HepG2 (cell line): ENCODE measurements at places on chromosomes 11 and 22.

DNA sequence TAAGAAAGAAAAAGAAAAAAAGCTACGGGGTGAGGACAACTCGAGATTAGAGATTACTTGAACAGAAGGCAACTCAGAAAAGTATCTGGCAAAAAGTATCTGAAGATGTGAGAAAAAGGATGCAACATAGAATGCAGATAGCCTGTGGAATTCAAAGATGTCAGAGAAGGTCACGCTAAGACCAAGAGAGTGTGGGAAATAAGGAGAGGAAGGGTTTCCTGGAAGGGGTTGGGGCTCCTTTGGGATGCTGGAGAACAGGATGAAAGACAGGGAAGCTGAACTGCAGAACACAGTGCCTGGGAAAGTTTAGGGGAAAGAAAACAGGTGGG lies 1.2 kb downstream of the GUCY1A2 start:
- no peak overlapping the region for H3K27ac ChIP-seq
- H3K4me1 ChIP-seq, result peaks cover 13% of the 10 kb centered on the region

DNA sequence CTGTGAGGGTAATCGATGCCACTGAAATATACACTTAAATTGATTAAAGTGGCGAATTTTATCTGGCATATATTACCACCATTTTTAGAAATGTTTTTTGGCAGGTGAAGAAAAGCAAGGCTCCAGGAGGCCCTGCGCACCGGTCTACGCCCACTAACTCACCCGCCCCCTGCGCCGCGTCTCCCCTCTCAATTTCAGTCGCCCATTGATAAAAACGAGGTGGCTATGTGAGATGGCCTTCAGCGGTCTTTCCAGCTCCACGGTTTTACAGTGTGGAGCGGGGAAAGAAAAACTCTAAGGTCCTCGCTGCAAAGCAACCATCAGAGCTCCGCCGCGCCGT lies 602 bp upstream of the AQP11 start:
- H3K4me3 ChIP-seq, result peak overlapping the region; percentile 68
- no peaks in the 10 kb centered on the region for H3K27me3 ChIP-seq
- peak overlapping the region; percentile 90 for H3K27ac ChIP-seq
- no peak for DNase-seq
- H3K4me1 ChIP-seq, result peaks cover 42% of the 10 kb centered on the region

GRCh38 chr11:130369141-130369691 lies 54.5 kb upstream of the ZBTB44 start:
- no peaks in the 10 kb centered on the region for H3K36me3 ChIP-seq
- DNase-seq, result no peak
- no peaks in the 10 kb centered on the region for H3K4me1 ChIP-seq

- no peak overlapping the region for H3K4me3 ChIP-seq
- no peaks in the 10 kb centered on the region for H3K27me3 ChIP-seq
- no peak for DNase-seq
- H3K4me1 ChIP-seq, result peaks cover 19% of the 10 kb centered on the region
Measured at GRCh38 chr22:31098632-31099110, 8.7 kb downstream of the SELENOM start.

DNA sequence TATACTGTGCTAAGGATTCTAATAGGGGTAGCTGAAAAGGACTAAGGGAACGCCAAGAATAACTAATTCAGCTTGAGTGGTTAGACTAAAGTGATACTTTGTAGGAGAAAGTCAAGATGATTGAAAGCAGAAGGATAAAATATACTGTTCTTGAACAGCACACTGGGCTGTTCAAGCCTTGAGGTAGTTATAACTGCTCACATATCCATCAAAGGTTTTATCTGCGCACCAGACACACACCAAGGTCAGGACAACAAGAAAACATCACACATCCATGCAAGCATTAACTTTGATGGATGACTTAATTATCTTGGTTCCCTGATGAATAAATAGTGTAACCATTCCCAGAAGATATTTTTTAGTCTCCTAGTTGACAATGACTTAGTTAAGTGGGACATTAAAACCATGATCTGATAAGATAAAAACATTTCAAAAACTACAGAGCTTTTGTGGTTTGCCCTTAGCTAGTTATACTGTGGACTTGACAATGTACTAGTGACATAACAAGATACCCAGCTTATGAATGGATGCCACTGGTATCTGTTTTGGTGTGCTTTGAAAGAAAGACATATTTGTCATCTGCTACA lies 728.9 kb downstream of the JRKL start:
- no peak overlapping the region for H3K27ac ChIP-seq
- no peaks in the 10 kb centered on the region for H3K4me1 ChIP-seq
- no peak overlapping the region for H3K4me3 ChIP-seq
- H3K36me3 ChIP-seq, result no peaks in the 10 kb centered on the region

DNA sequence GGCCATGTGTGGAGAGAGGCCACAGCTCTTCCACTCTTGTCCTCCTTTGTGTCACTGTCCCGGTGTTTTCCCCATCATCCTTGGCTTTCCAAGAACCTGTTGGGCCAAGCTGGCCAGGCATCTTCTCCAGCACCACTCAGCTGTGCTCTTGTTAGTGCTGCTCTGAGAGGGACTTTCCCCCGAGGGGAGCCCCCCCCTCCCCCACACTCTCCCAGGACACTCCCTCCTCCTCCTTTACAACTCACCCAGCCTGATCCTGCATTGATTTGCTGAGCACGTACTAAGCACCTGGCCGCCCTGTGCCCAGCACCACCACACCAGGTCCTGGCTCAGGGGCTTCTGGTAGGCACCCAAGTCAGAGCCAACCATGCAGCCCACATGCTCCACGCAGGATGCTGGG lies 13.2 kb downstream of the TP53AIP1 start:
- no peak for DNase-seq
- no peaks in the 10 kb centered on the region for H3K36me3 ChIP-seq
- no peak overlapping the region for H3K4me3 ChIP-seq

GRCh38 chr22:30479981-30480380 lies 8.2 kb upstream of the SEC14L3 start:
- no peaks in the 10 kb centered on the region for H3K4me1 ChIP-seq
- no peak for DNase-seq
- H3K27me3 ChIP-seq, result peaks cover 2% of the 10 kb centered on the region
- H3K4me3 ChIP-seq, result no peak overlapping the region

GRCh38 chr22:31361743-31362142 lies 15.6 kb upstream of the PATZ1 start:
- no peaks in the 10 kb centered on the region for H3K36me3 ChIP-seq
- no peak for DNase-seq
- H3K4me1 ChIP-seq, result peaks cover 14% of the 10 kb centered on the region
- no peak overlapping the region for H3K4me3 ChIP-seq
- H3K27ac ChIP-seq, result no peak overlapping the region
